ENCODE measurements at places on chromosomes 5 and 9.

DNA sequence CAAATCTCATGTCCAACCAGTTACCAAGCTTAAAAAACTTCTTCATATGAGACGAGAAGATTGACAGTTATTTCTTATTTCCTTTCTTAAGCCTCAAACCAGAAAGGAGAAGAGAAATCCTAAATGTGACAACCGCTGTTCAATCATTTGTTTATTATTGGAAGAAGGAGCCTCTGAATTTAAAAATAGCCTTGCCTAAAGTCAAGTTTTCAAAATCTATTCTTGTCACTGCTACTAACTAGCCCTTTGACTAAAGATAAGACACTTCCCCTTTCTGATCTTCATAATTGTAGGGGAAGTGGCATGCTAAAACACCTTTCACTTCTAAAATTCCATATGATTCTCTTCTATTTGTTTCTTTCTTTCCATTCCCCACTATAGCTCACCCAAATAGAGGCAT is 106.2 kb upstream of the EMB start:
- no peak for DNase-seq

GRCh38 chr5:158519433-158520021 is 580.2 kb downstream of the EBF1 start:
- DNase-seq: no peak

- no peak for DNase-seq
Observed at GRCh38 chr5:111635151-111635902, 121.7 kb downstream of the NREP start.

- DNase-seq: no peak
Observed at GRCh38 chr9:37311938-37312708, 110.4 kb upstream of the GRHPR start.

GRCh38 chr5:143454936-143455516 is 51.5 kb upstream of the NR3C1 start:
- no peak for DNase-seq

DNA sequence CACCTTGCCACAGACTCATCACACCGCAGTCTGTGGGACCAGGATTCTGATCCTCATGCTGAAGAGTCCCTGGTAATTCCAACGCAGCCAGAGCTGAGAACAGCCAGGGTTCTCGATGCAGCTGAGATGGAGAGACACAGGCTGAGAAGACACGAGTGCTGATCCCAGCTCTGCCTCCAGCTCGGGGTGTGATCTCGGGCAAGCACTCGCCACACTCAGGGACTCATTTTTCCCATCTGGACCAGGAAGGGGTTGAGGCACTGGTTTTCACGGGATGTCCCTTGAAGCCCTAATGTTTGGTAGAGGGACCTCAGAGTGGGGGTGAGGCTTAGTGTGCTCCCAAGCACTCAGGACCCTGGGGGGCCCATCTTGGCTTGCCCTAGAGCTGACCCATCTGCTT is 200.4 kb downstream of the CDK5RAP2 start:
- DNase-seq: no peak

- DNase-seq: no peak
Observed at GRCh38 chr5:113218906-113219517, 215.8 kb downstream of the TSSK1B start.

GRCh38 chr5:176606875-176607274 is 3.1 kb downstream of the GPRIN1 start:
- no peak for DNase-seq

GRCh38 chr5:107979900-107980299 is 309.2 kb upstream of the EFNA5 start:
- DNase-seq: no peak

DNA sequence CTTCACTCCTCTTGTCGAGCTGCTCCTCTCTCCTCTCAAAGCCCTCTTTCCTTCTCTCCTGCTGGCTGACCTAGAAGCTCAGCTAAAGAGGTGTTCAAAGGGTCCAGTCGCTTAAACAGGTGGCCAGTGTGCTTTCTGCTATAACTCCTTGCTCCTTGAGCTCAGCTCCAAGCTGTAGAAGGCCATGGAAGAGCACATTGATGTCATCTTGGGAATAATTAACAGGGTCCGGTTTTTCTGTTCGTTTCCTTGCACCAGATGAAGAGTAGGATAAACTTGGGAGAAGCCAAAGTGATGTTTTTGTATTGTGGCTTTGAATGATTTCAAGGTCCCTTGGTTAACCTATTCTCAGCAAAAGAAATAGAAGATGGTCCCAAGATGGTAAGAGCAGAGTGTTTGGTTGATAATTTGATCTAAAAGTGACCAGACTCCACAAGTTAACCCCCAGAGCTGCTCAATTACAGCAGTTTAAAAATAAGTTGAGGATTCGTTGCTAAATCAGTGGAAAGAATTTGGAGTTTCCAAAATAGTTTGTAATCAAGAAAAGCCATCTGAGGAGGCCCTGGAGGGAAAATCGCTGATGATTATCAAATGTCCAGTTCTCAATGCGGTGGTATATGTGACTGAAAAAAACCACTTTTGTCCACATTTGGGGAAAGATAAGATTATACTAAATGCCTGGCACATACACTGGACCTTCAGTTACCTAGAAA is 148.1 kb downstream of the DOCK8 start:
- DNase-seq: no peak

DNA sequence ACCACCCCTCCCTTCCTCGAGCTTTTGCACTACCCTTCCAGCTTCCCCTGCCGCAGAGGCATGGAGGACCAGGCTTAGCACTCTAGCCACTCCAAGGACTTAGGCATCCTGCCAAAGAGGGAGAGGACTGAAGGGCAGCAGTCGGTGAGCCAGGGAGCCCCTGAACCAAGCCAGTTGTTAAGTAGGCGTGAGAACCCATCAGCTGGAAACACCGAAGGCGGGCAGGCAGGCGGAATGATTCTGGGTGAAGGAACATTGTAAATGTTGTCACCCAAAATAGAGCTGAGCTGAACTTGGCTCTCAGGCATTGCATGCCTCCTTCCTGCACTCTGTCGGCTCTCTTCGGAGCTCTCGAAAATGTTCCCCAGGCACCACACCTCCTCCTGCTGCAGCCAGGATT is 42.8 kb downstream of the NRG2 start:
- no peak for DNase-seq

- no peak for DNase-seq
Observed at GRCh38 chr5:131193106-131193505, 22.4 kb downstream of the LYRM7 start.

DNA sequence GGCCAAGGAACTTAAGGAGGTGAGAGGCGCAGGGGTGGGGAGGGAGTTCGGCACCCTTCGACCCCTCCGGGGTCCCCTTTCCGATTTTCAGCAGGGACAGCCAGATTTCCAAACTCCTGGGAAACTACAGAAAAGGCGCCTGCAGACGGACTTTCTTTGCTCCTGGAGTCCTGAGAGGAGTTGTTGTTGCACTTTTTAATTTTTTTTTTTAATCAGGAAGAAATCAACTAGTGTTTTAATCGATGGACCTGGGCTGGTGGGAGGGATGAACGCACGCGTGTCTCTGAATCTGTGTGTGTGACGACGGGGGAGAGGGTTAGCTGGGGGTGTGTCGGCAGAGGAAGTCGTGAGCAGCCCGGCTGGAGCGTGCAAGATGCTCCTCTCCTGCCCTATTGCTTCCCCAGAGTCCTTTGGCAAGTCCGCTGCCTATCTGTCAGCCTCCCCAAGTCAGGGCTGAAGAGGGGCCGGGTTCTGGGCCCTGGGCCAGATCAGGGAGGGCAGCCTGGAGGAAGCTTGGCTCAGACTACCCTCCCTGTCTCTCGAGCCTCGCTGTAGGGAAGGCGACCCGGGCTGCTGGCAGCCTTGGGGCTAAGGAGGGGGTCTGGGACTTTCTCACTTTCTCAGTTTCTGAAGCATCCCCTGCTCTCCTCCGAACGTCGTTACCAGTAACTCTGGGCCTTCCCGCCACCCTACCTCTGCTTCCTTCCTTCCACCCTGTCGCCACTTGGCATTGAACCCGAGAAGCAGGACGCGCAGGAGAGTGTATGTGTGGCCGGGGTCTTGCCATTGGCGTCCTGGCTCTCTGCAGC is 731 bp downstream of the PRR16 start:
- no peak for DNase-seq

DNA sequence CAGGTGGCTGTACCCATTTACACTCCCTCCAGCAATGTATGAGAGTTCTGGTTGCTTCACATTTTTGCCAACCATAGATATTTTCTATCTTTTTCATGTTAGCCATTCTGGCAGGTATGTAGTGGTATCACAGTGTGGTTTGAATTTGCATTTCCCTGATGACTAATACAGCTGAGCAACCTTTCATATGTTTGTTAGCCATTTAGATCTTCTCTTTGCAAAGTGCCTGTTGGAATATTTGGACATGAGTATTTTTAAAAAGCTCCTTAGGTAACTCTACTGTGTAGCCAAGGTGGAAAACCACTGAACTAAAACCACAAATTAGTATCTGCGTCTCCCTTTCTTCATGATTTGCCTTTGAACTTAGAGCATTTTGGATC is 31.9 kb downstream of the IRF1 start:
- DNase-seq: no peak

GRCh38 chr5:145483212-145483611 is 351.9 kb downstream of the PRELID2 start:
- no peak for DNase-seq

GRCh38 chr9:38200431-38200830 is 131.4 kb upstream of the SHB start:
- no peak for DNase-seq

- no peak for DNase-seq
Observed at GRCh38 chr5:148376198-148376597, 7.6 kb upstream of the FBXO38 start.

- DNase-seq: no peak
Observed at GRCh38 chr5:131272307-131272706, 8.5 kb downstream of the CDC42SE2 start.

Measured in activated CD8-positive, alpha-beta memory T cell treated with anti-CD3 and anti-CD28 coated beads for 1 hour (primary cell).